ENCODE measurements at places on chromosomes 7 and 10. TPM values are rescaled to one million over a fixed set of nuclear protein-coding genes. Genes with fewer than 3 reads are reported as not detected.

The GNAT3 gene
- not detected for total RNA-seq

The OR2A7 gene
- 3.7 TPM for total RNA-seq

The FKBP6 gene
- total RNA-seq = not detected

The TAS2R38 gene
- total RNA-seq = not detected

The TEX36 gene
- not detected for total RNA-seq

The GPC2 gene
- 2.7 TPM for total RNA-seq

The MEOX2 gene
- total RNA-seq = 142 TPM

The MMD2 gene
- total RNA-seq = 3.7 TPM

The SGCE gene
- 132 TPM for total RNA-seq

The RAB19 gene
- total RNA-seq = not detected

The JAKMIP3 gene
- total RNA-seq = 1.1 TPM

The ADAM22 gene
- total RNA-seq = 8.5 TPM

The TMEM176B gene
- total RNA-seq = 78.8 TPM

The ARHGAP21 gene
- 104 TPM for total RNA-seq

The ZNF25 gene
- total RNA-seq = 21.0 TPM

The EN2 gene
- not detected for total RNA-seq

The OR2A1 gene
- total RNA-seq = 0.22 TPM

The TMEM184A gene
- 0.27 TPM for total RNA-seq

The MET gene
- 60.7 TPM for total RNA-seq

The C10orf90 gene
- not detected for total RNA-seq

The OPN4 gene
- 0.18 TPM for total RNA-seq

The CLRN3 gene
- total RNA-seq = not detected

The HMX3 gene
- not detected for total RNA-seq

The KEL gene
- total RNA-seq = 2.3 TPM

The SORCS1 gene
- 80.5 TPM for total RNA-seq

The IL2RA gene
- total RNA-seq = 1.1 TPM

The AASS gene
- total RNA-seq = 54.3 TPM

The ELAPOR2 gene
- 18.3 TPM for total RNA-seq

The ACHE gene
- total RNA-seq = 0.94 TPM

The AKR1B15 gene
- total RNA-seq = 1.3 TPM

The CWF19L1 gene
- 21.1 TPM for total RNA-seq
